A549 treated with RU486 at 1 μM for 4 hours (cell line): ENCODE measurements at places on chromosomes 3 and 15. TPM values are rescaled to one million over a fixed set of nuclear protein-coding genes. Genes with fewer than 3 reads are reported as not detected.

The CRBN gene
- total RNA-seq, result 25.9 to 30.4 TPM (median 26.9 TPM) in 5 replicates

The FAM81A gene
- total RNA-seq, result 12.7 to 15.3 TPM (median 13.4 TPM) in 5 replicates

The HES1 gene
- total RNA-seq, result 10.4 to 16.2 TPM (median 14.4 TPM) in 5 replicates

The CLDND1 gene
- 50.8 to 66.3 TPM (median 57.8 TPM) in 5 replicates for total RNA-seq

The LRRC49 gene
- 3.5 to 5.3 TPM (median 4.8 TPM) in 5 replicates for total RNA-seq

The MELTF gene
- total RNA-seq, result 41.9 to 66.3 TPM (median 54.5 TPM) in 5 replicates

The ENTPD3 gene
- 0.11 TPM in 1 of 5 replicates, not detected in the others for total RNA-seq

The ZIC1 gene
- total RNA-seq, result 0.07 to 0.10 TPM in 2 of 5 replicates, not detected in the others

The PDCD7 gene
- total RNA-seq, result 21.6 to 31.2 TPM (median 30.0 TPM) in 5 replicates

The TMEM266 gene
- total RNA-seq, result 0.12 TPM in 2 of 5 replicates, not detected in the others

The IGF2BP2 gene
- total RNA-seq, result 8.2 to 10.6 TPM (median 10.0 TPM) in 5 replicates

The TIMP4 gene
- total RNA-seq, result 10.4 to 13.4 TPM (median 11.3 TPM) in 5 replicates

The GRIP2 gene
- 0.97 to 2.4 TPM (median 1.9 TPM) in 5 replicates for total RNA-seq

The UBA5 gene
- 20.5 to 29.0 TPM (median 27.6 TPM) in 5 replicates for total RNA-seq

The ISLR2 gene
- total RNA-seq, result 0.15 to 0.29 TPM (median 0.20 TPM) in 4 of 5 replicates, not detected in the other

The LMAN1L gene
- total RNA-seq, result not detected in 5 replicates

The SLC24A5 gene
- not detected in 5 replicates for total RNA-seq

The SPINT1 gene
- total RNA-seq, result 0.87 to 1.5 TPM (median 1.1 TPM) in 5 replicates

The CHST14 gene
- total RNA-seq, result 14.1 to 22.3 TPM (median 19.0 TPM) in 5 replicates

The DYNLT2B gene
- total RNA-seq, result 20.3 to 29.0 TPM (median 23.7 TPM) in 5 replicates

The PLS1 gene
- 9.4 to 13.7 TPM (median 12.8 TPM) in 5 replicates for total RNA-seq

The STARD5 gene
- total RNA-seq, result 1.1 to 2.3 TPM (median 2.0 TPM) in 5 replicates

The RETNLB gene
- total RNA-seq, result not detected in 5 replicates

The ZBTB47 gene
- total RNA-seq, result 4.9 to 7.0 TPM (median 6.2 TPM) in 5 replicates

The MUC20 gene
- total RNA-seq, result 0.51 to 1.1 TPM (median 0.80 TPM) in 5 replicates

The DPPA2 gene
- total RNA-seq, result not detected in 5 replicates

The ACKR2 gene
- total RNA-seq, result not detected in 5 replicates

The SMCO1 gene
- not detected in 5 replicates for total RNA-seq

The EPHB1 gene
- 0.12 to 0.16 TPM (median 0.14 TPM) in 4 of 5 replicates, not detected in the other for total RNA-seq

The CATSPER2 gene
- 0.18 to 0.80 TPM (median 0.59 TPM) in 5 replicates for total RNA-seq

The THSD4 gene
- 15.6 to 22.7 TPM (median 21.4 TPM) in 5 replicates for total RNA-seq

The PAQR9 gene
- 2.6 to 4.3 TPM (median 3.7 TPM) in 5 replicates for total RNA-seq

The SCAANT1 gene
- 1.2 TPM in 1 of 5 replicates, not detected in the others for total RNA-seq

The DISP2 gene
- total RNA-seq, result 0.62 to 2.5 TPM (median 1.2 TPM) in 5 replicates

The CCDC9B gene
- 13.4 to 21.7 TPM (median 17.2 TPM) in 5 replicates for total RNA-seq

The GNL3 gene
- 98.0 to 179 TPM (median 109 TPM) in 5 replicates for total RNA-seq

The WDR93 gene
- total RNA-seq, result 0.15 to 0.17 TPM (median 0.15 TPM) in 3 of 5 replicates, not detected in the others

The CEMIP gene
- total RNA-seq, result 1.6 to 2.2 TPM (median 2.0 TPM) in 5 replicates

The SLC28A1 gene
- total RNA-seq, result 0.07 TPM in 1 of 5 replicates, not detected in the others

The THOC7 gene
- 49.0 to 77.3 TPM (median 57.5 TPM) in 5 replicates for total RNA-seq

The LYZL4 gene
- total RNA-seq, result not detected in 5 replicates

The CRELD1 gene
- 8.4 to 12.0 TPM (median 11.6 TPM) in 5 replicates for total RNA-seq

The LARP6 gene
- 55.7 to 88.3 TPM (median 82.7 TPM) in 5 replicates for total RNA-seq

The PGBD4 gene
- total RNA-seq, result 0.82 to 1.6 TPM (median 1.5 TPM) in 5 replicates

The FGD5 gene
- 0.05 to 0.16 TPM in 2 of 5 replicates, not detected in the others for total RNA-seq

The PTH1R gene
- total RNA-seq, result 0.07 to 0.67 TPM (median 0.47 TPM) in 5 replicates
